ENCODE measurements at places on chromosomes 4 and X. TPM values are rescaled to one million over a fixed set of nuclear protein-coding genes. Genes with fewer than 3 reads are reported as not detected.

The CHRDL1 gene
- 13.7 TPM for polyA plus RNA-seq

The PRSS12 gene
- polyA plus RNA-seq: 12.2 TPM

DNA sequence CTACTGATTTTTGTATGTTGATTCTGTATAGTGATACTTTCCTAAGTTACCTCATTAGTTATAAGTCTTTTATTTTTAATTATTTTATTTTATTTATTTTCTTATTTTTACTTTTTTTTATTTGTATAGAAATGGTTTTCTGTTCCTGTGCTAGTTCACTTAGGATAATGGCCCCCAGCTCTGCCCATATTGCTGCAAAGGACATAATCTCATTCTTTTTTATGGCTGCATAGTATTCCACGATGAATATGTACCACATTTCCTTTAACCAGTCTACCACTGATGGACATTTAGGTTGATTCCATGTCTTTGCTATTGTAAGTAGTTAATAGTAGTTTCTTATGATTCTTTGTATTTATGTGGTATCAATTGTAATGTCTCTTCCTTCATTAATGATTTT is 31.5 kb upstream of the GK2 start:
- DNase-seq: no peak

- no peak for DNase-seq
These were observed 15.5 kb upstream of the CYLC1 start for GRCh38 chrX:83845397-83845796.

- DNase-seq: no peak
These were observed 104.8 kb upstream of the CXCL13 start for GRCh38 chr4:77500801-77501200.

DNA sequence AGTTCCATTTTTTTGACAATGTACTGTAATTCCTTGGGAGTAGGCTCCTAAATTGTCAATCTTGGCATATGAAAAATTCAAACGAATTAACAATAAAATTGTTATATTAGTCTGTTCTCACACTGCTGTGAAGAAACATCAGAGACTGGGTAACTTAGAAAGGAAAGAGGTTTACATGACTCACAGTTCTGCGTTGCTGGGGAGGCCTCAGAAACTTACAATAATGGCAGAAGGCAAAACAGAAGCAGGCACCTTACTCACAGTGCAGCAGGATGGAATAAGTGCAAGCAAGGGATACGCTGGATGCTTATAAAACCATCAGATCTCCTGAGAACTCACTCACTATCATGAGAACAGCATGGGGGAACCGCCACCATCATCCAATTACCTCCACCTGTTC is 246.4 kb upstream of the TRAM1L1 start:
- DNase-seq: no peak

DNA sequence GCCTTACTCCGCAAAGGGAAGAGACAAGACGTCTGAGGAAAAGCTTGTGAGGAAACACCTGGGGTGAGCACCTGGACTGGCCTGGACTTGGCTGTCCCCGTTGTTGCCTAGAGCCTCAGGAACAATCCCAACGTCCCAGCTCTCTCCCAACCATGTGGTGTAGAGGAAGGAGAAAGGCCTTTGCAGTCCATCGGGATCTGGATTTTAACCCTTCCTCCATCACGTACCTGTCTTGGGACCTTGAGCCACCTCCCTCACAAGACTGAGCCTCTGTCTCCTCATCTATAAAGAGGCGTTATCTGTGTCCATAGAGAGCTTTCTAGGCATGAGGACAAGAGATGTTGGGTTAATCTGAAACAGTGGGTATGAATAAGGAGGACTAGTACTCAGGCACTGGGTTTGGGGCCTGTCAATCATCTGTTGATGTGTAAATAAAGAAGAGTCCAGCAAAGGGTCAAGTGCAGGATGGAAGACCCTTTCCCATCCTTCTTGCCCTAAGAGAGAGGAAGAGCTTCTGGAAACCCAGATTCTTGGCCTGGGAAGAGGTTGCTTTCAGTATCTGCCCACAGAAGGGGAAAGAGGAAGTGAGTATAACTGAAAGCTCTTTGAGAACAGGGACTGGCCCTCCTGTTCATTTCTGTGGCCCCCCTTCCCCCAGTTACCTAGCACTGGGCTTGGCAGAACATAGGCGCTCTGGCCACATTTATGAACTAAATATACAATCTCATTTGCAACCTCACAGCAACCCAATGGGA is 137.1 kb downstream of the PJA1 start:
- DNase-seq: no peak

DNA sequence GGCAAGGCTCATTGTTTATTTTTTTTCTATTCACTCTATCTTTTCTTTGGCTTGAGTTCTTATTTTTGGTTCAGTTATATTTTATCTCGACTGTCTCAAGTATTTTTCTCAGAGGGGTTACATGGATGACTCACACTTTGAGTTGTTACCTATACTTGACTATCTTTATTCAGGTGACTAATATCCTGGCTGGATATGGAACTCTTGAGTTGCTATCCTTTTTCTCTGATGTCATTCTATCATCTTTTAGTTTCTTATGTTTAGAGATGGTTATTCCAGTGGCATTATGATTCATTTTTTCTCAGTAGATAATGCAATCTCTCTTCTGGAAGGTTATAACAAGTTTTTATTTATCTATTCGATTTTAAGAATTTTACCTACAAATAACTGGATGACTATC is 117.9 kb downstream of the COX18 start:
- DNase-seq: no peak

GRCh38 chr4:89257376-89257775 is 50.2 kb downstream of the GPRIN3 start:
- DNase-seq: no peak
